Esophagus squamous epithelium (tissue), 5 donors: ENCODE measurements at places on chromosomes 2 and 18.

GRCh38 chr18:74284191-74284979 lies 7.4 kb downstream of the CYB5A start:
- DNase-seq = no peak

DNA sequence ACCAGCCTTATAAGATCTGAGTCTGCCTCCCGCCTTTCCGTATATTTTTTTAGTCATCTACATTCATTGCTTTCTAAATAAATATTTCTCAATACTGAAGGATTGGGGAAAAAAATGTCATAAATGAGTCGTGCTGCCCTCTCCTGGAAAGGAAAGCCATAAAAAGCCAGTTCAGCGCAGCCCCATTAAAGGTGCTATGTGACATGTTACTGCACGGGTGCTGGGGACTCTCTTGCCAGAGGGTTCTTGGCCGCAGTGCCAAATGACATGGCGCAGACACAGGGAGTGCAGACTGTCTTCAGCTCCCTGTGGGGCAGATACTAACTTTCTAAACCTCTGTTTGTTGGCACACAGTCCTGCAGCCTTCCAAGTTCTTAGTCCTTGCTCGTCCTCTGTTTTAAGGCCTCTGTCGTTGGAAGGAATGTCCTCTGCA lies 53.7 kb upstream of the MAP3K20 start:
- DNase-seq = no peak

- no peak for DNase-seq
Measured at GRCh38 chr2:158560259-158560658, 103.5 kb downstream of the PKP4 start.

GRCh38 chr18:77736842-77737241 lies 487.2 kb downstream of the GALR1 start:
- DNase-seq = no peak

DNA sequence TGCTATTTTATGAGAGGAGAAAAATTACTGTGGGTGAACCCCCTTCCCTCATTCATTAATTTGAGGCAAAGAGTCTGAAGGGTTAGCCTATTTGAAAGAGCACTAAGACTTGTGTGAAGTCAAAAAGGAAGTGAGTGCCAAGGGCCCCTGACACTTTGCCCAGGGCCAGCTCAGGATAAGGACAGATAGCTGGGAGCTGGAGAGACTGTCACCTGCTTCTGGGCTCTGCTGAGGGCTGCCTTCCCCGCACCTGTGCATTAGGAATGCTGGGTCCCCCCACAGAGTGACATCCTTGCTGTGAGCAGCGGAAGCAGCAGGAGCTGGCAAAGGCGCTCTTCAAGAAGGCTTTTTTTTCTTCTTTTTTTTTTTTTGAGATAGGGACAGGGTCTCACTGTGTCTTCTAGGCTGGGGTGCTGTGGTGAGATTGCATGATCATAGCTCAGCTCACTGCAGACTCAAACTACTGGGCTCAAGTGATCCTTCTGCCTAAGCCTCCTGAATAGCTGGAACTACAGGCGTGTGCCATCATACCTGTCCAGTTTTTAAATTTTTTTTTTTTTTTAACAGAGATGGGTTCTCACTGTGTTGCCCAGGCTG lies 148.3 kb downstream of the AQP4 start:
- no peak for DNase-seq

DNA sequence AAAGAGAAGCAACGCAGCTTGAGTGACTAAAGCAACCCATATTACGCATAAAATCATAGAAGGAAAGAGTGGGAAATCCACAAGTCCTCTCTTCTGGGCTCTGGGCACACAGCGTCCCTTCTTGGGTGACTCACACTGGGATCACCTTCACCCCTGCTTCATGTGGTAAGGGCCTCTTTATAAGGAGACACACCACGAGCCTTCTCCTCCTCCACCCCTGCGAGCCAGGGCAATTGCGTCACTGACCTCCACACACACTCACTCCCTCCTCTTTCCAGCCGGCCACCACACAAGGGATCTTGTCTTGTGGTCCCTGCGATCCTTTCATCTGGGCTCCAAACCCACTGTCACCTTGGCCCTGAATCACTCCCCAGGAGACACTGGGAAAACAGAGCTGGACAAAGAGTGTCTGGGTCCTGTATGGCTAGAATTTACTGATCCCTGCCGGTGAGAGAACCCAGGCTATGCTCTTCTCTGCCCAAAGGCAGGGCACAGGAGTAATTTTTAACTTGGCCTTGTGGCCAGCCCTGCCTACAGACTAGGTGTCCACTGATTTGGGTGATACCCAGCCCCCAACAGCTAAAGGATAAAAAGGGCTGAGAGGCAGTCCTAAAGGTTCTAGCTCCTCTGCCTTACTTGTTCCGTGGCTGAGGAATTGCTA lies 35.3 kb downstream of the NHEJ1 start:
- no peak for DNase-seq

- DNase-seq = no peak
Measured at GRCh38 chr2:150351922-150352321, 135.5 kb downstream of the RND3 start.

DNA sequence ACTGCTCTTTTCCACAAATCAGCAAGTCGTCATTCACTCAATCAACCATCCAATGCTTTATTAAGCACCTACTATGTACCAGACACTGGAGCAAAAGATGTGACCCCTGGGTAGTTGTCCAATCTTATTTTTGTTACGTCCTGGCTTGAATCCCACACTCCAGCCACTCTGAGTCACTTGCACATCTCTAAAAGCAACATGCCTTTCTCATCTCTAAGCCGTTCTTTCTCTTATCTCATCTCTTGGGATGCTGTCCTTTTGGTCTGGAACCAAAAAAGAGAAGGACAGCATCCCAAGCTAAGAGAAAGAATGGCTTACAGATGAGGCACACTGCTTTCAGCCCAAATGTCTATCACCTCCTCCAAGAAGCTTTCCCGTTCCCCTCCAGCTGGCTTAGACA lies 58.8 kb downstream of the RNF152 start:
- no peak for DNase-seq

DNA sequence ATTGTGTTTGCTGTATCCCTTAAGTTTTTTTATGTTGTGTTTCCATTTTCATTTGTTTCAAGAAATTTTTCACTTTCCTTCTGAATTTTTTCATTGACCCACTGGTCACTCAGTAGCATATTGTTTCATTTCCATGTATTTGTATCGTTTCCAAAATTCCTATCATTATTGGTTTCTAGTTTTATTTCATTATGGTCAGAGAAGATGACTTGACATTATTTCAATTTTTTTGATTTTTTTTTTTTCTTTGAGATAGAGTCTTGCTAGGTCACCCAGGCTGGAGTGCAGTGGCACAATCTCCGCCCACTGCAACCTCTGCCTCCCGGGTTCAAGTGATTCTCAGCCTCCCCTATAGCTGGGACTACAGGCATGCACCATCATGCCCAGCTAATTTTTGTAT lies 11.3 kb upstream of the CAB39 start:
- DNase-seq = no peak

DNA sequence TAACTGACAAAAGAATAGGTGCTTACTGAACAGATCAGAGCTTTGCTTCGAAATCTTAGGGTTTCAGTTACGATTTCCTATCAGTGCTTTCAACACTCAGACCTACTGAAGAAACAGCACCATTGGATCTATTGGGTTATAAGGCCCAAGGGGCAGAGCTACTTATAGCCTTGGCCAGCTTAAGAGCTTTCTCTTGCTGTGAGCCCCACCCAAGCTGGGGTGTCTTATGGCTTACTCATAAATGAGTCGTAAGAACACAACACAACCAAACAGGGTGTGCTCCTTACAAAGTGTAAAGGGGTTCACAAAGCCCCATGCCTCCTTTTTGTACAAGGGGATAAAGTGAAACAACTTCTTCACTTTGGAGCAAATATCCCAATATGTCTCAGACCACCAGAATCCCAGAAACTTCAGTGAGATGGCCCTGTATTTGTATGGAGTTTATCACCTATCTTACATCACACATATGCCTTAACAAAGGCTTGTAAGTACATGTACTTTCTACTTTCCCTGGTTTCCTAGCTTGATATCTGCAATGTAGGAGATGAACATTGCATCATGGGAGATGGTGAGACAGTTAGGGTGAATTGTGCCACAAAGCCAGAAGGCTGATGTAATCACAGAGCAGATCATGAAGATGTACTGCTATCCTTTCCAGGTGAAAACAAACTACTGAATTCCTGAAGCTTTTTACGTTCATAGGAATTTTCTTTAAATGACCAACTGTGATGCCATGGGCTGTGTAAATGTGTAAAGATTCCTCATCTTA lies 115.5 kb upstream of the GLI2 start:
- DNase-seq = no peak

- DNase-seq = no peak
Measured at GRCh38 chr2:9548506-9548905, 7.1 kb downstream of the ADAM17 start.

GRCh38 chr18:65749841-65750240 lies 971 bp upstream of the CDH7 start:
- DNase-seq = no peak

DNA sequence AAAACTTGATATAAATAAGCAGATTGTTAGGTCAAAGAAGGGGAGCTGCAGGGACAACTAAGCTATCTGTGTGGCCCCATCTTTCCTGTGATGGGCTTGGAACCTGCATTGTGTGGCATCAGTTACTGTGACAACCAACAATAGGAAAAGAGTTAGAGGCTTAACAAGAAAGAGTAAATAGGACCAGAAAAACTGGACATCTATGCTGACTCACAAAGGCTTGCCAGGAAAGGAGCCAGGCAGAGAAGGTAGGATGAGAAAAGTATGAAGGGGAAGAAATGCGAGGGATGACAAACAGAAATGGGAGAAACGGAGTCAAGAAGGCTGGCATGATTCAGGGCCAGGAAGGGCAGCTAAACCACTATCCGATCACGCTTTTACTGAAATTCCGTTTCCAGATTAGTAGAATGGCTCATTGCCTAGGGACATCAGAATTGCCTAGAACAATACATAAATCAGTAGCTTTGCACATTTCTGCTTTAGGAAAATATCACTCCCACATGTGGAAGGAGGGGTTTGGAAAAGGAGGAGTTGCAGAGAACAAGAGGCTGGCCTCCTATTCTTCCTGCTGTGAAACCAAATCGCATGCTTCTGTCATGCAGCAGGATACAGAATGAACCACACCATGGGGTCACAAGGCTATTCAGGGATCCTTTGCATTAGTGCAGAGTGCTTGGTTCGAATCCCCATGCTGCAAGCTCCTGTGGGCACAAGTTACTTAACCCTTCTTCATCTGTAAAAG lies 7.3 kb downstream of the PLA2R1 start:
- DNase-seq = no peak

DNA sequence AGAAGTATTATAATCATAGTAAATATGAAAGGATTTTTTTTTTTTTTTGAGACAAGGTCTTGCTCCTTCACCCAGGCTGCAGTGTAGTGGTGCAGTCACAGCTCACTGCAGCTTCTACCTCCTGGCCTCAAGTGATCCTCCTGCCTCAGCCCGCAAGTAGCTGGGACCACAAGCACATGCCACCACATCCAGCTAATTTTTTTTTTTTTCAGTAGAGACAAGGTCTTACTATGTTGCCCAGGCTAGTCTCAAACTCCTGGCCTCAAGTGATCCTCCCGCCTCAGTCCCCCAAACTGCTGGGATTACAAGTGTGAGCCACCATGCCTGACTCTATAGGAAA lies 301.6 kb upstream of the STON1 start:
- DNase-seq = no peak

- no peak for DNase-seq
Measured at GRCh38 chr2:234606896-234607295, 110.0 kb upstream of the ARL4C start.

GRCh38 chr2:189302274-189302948 lies 122.8 kb upstream of the COL5A2 start:
- DNase-seq = no peak

GRCh38 chr2:183255411-183255810 lies 131.2 kb downstream of the NUP35 start:
- no peak for DNase-seq

GRCh38 chr2:110134025-110134424 lies 18.4 kb upstream of the MALL start:
- no peak for DNase-seq

- no peak for DNase-seq
Measured at GRCh38 chr2:143026411-143027054, 102.7 kb upstream of the ARHGAP15 start.

- no peak for DNase-seq
Measured at GRCh38 chr2:60213865-60214625, 339.4 kb downstream of the BCL11A start.

DNA sequence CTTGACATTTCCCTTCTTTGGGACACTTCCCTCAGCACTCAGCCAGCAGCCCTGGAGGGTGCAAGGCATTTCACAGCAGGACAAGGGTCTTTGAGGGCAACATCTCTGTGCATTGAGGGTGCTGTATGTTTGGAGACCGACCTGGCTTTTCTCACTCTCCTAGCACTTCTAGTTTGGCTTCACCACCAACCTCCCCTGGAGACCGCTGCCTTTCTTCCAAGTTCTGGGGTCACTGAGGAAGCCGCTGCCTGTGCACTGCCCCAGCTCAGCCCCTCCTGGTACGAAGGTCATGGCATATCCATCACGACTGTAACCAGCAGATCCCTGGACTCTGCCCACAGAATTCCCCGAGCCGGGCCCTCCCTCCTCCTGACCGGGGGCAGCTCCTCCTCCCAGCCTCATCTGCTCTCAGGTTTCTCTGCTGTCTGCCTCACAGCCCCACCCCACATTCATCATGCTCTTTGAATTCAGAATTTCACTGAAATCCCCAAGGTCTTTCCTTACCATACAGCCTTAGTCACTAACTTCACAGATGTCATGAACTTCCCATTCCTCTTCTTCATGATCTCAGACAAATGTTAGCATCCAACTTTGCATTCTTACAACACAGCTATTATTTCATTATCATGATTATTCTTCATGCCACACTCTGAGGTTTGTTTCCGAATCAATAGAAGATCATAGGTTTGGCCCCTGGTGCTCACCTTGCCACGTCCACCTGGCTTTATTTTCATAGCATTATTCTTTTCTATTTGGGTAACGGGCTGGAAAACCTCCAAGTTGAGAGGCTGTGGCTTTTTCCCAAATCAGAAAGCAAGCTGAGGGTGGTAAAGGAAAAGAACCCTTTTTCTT lies 113.0 kb upstream of the COPS8 start:
- no peak for DNase-seq

DNA sequence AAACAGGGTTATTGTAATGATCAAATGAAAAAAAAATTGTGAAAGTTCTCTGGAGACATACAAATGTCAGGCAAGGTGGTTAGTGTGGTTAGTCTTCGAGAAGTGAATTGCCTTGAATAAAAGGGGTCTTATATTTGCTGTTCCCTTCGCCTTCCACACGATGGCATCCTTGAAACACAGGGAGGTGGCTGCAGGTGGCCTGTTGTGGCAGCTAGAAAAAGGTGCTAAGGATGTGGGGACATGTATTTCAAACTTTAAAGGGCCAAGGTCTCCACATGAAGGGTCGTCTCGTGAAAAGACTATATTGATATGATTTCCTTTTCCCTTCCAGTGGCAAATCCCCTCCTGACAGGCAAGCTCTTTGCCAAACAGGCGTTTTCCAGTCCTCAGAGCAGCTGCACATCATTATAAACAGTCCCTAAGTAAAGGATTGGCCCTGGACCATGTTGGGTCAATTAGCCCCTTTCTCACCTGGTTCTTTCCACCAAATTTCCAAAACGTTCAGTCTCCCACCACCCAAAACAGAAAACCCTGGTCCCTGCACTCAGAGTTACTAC lies 68.5 kb downstream of the COPS8 start:
- no peak for DNase-seq

- DNase-seq = no peak
Measured at GRCh38 chr2:27060323-27060722, 8.9 kb downstream of the AGBL5 start.
